Upper lobe of right lung (tissue), 1 donor: ENCODE measurements at places on chromosomes 1 and 21.

DNA sequence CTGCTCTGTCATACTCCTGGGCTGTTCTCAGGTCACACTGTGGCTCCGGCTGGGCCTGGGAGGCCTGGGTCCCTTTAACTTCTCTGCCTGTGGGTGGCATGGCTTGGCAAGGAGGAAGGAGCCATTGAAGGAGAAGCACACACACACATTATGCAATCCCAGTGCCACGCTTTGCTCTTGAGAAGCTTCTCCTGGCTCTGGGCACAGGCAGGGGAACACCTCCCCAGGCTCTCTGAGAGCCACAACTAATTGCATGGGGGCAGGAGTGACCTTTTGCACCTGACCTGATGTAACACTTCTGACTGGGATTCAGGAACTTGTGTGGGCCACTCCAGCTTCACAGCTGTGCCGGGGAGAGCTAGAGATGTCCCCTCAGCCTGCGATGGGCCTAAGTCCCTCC lies 23.1 kb downstream of the LGR6 start:
- DNase-seq = peak; percentile 85

DNA sequence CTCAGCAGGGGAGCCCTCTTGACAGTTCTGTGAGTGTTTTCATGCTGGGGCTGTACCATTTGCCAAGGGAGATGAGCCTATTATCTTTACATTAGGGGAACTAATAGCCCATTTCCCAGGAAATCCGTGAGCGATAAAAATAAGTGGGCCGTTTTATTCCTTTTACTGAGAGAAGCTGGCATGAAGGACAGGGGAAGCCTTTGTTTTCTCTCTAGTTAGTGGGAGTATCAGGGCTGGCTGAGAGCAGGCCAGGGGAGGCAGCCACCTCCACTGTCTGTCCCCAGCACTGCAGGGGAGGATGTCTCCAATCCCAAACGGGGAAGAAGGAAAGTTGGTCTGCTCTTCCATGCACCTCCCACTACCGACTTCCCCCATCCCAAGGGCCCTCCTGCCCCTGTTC lies 2.5 kb downstream of the UBL4B start:
- DNase-seq = no peak

GRCh38 chr1:179831225-179831624 lies 46.4 kb downstream of the TOR1AIP2 start:
- DNase-seq = no peak

DNA sequence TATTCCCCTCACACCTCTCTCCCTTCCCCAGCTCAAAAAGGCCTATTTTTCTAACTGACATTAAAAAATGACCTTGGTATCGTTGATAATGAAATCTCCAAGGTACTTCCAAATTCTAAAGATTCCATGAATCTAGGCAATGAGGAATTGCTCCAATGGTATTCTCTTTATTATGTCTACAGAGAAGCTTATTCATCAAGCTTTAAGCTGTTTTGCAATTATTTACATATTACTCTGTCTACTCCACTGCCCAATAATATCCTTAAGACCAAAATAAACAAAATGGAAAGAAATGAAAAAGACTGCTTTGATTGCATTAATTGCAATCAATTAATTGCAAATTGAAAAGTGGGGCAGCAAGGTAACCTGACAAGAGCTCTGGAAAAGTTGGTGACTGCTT lies 7.9 kb downstream of the PLPP3 start:
- DNase-seq = no peak

GRCh38 chr21:32917362-32918135 lies 108.2 kb upstream of the OLIG2 start:
- no peak for DNase-seq

DNA sequence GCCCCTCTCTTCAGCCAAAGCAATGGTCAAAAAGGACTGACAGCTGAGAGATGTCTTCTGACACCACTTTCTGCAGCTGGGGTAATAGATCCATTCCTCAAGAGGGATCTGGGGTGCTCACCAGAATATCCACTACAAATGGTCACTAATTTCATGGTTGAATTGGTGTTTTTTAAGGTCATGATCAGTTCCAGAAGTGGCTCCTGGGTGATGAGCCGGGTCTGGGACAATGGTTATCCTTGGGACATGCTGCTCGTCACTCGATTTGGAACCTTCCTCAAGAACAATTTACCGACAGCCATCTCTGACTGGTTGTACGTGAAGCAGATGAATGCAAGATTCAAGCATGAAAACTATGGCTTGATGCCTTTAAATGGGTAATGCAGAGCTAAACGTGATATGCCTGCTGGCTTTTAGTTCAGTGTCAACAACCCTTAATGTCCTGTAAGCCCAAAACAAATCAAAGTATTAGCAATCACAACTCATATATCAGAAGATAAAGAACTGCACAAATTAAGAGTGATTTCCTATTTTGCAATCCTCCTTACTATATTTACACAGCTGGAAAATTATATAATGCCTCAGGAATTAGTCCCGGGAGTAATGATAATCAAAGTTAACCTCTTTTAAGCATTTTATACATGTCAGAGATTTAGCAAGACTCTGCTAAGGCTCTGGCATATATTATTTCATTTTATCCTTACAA lies 20.1 kb downstream of the FMO3 start:
- DNase-seq = no peak

GRCh38 chr1:174314433-174314832 lies 133.3 kb upstream of the GPR52 start:
- no peak for DNase-seq

GRCh38 chr1:101284021-101284420 lies 47.2 kb downstream of the S1PR1 start:
- no peak for DNase-seq

GRCh38 chr1:99553301-99553700 lies 92.6 kb upstream of the PALMD start:
- no peak for DNase-seq

DNA sequence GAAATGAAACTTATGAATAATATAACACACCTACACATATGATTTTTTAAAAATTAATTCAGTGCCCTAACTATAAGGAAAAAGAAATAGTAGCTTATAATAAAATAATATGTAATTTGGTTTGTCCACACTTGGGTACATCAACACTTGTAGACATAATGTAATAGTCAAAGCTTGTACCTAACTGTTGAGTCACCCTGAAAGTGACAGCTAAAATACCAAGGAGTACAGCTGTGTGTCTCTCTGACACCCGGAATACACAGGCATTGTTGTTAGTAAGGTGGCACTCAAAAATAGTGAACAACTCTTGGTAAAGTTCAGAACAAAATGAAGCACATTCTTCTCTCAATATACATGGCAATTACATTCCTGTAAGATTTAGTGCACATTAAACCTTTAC lies 243.4 kb downstream of the TRABD2B start:
- no peak for DNase-seq
